ENCODE measurements at places on chromosomes 13 and 19.
A peak's percentile ranks its signal among the peaks of the same experiment; 100 is the strongest.

DNA sequence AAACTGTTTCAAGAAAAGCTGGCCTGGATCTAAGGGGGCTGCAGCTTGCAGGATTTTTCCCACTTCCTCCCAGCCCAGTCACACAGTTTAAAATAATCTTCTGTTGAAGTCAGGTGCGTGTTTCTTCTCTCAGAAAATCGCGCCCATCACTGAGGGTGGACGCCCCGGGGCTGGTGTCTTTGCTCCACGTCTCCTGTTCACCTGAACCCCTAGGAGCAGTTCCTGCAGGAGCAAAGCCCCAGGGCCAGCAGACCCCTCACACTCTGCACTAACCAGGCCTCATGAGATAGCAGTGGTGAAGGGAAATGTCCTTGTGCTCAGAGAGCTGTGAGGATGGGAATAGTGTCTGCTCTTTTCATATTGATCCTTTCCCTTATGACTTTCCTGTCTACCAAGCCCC lies 920 bp upstream of the SIGLEC7 start:
- no peak for DNase-seq

DNA sequence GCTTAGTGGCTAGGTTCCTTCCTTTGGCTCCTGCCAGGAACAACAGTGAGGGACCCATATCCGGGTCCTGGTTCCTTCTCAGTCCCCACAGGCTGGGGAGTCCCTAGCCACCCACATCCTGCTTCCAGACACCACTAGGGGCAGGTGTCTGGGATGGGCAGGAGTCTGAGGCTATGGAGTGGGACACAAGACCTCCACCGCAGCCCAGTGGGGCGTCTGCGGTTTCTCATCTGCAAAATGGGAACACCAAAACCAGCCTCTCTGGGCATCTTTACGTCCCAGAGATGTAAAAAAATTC lies 879 bp upstream of the FCGBP start:
- no peak for DNase-seq

GRCh38 chr19:58279042-58279924 lies 528 bp downstream of the ZNF8 start:
- DNase-seq = peak; percentile 35

- DNase-seq = no peak
Observed at GRCh38 chr13:63438951-63439350, 2023.3 kb upstream of the PCDH20 start.

GRCh38 chr19:28700176-28700575 lies 512.8 kb downstream of the UQCRFS1 start:
- no peak for DNase-seq

DNA sequence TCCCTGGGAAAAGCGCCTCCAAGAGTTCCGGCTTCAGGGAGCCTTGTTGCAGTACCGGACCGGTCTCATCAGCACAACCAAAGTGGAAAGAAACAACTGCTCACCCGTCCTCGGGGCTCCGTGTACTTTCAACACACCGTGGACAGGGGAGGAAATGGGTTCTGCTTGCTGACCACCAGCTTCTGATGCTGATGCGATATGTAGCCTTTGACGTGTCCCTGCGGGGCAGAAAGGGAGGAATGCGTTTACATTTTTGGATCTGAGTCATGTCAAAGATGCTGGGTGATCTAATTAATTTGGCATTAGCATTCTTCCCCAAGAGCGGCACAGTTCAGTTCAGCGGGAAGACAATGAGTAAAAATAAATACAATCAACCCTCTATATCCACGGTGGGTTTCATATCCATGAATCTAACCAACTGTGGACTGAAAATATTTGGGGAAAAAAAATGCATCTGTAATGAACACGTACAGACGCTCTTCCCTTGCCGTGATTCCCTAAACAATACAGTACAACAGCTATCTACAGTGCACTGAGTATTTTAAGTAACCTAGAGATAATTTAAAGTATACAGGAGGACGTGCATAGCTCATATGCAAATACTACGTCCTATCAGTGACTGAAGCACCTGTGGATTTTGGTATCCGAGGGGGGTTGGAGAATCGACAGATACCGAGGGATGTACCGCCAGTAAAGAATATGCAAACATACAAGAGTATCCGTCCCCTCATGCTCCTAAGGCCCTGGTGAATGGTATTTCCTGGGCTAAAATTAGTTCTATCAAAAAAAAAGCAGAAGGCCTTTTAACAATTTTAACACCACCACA lies 19.8 kb downstream of the PROZ start:
- peak; percentile 97 for DNase-seq

DNA sequence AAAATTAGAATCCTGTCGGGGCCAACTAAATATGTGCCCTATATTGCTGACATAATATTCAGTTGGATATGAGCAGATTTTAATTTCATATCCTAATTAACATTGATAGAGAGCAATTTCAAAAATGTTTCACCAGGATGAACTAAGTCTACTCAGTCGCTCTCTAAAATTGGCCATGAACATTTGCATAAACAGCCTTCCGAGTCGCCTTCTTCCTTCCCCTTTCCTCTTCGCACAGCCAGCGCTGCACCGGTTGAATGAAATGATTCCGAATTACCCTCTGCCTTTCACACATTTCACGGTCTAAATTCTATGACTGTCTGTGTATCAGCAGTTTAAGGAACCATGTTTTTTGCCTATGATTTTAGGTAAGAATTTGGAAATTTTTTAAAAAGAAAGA lies 413.7 kb downstream of the LIG4 start:
- DNase-seq = no peak

- peak; percentile 86 for DNase-seq
Observed at GRCh38 chr13:31773538-31773937, 34.2 kb downstream of the RXFP2 start.

DNA sequence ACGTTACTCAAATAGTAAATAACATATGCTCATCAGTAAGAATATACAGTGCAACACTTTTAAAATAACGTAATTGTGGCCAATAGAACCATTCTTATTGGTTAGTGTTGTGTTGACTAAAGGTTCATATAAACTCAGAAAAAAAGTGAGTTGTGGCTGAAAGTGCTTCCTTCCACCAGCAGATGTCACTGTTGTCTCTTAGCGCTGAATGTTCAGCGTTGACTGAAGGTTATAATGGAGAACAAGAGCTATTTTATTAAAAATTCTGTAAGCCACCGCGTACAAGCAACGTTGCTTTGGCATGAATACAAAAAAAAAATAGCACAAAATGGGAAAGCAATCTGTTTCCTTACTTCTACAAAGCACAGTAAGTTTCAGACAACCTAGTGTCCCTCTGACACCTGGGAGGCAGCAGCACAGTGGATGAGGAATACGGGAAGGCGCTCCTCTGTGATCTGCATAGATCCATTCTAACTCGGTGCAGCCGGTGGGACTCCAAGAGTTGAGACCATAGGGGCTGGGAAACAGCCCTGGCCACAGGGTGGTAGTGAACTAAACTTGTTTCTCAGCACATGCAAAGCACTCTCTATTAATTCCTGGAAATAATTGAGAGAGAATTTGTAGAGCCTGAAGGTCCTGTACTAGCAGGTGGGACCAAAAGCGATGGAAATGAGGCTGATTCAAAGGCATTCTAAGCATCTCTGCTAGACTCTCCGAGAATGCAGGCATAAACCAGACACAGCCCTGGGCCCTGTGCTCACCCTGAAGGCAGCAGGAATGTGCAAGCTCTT lies 23.9 kb upstream of the OXGR1 start:
- DNase-seq = peak; percentile 50

DNA sequence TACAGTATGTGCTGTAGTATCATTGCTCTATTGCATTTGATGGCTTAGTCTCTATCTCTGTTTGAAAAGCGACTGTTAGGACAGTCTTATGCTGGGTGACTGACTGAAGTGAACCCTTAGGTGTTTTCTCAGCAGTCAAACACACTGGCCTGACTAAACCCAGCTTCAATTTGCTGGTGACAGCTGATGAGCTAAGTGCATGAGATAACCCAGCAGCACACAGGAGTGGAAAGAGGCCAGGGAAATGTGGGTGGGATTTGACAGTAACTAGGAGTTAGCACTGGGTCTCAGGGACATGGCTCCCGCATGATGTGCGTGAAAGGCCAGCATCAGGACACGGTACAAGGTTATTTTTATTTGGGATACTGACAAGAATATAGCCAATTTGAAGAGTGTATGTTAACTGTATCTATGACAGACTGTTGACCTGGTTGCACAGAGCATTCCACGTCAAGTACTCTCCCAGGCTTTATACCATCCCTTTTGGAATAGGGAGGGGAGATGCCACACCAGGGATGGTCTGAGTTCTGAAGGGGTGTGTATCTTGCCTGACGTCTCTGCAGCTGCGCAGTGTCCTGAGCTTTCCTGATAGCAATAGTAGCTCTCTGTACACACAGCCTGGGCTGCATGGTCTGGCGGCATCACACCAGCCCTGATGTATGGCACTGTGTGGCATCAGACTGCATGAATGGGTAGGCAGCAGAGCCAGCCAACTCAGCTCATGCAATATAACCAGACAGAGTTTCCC lies 144.8 kb downstream of the FLT1 start:
- DNase-seq = no peak

GRCh38 chr19:4208385-4209094 lies 20.8 kb upstream of the EBI3 start:
- peak; percentile 50 for DNase-seq

GRCh38 chr13:36879218-36879938 lies 40.7 kb downstream of the SMAD9 start:
- DNase-seq = no peak

GRCh38 chr19:5891938-5892771 lies 11.4 kb downstream of the NDUFA11 start:
- no peak for DNase-seq

GRCh38 chr19:18254546-18255503 lies 19.4 kb downstream of the IQCN start:
- no peak for DNase-seq

DNA sequence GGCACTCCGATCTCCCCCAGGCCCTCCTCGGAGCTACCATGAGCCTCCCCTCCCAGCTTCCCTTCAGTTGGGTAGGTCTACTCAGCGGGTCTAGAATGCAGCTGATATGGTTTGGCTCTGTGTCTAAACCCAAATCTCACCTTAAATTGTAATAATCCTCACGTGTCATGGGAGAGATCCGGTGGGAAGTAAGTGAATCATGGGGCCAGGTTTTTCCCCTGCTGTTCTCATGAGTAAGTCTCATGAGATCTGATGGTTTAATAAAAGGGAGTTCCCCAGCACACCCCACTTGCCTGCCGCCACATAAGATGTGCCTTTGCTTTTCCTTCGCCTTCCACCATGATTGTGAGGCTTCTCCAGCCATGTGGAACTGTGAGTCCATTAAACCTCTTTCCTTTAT lies 14.5 kb upstream of the DOCK9 start:
- DNase-seq = no peak

GRCh38 chr13:103276775-103277498 lies 210.7 kb upstream of the SLC10A2 start:
- no peak for DNase-seq

GRCh38 chr13:78239714-78240113 lies 321.1 kb upstream of the EDNRB start:
- peak; percentile 28 for DNase-seq

GRCh38 chr19:41350735-41351338 lies 2.9 kb downstream of the TGFB1 start:
- DNase-seq = no peak

DNA sequence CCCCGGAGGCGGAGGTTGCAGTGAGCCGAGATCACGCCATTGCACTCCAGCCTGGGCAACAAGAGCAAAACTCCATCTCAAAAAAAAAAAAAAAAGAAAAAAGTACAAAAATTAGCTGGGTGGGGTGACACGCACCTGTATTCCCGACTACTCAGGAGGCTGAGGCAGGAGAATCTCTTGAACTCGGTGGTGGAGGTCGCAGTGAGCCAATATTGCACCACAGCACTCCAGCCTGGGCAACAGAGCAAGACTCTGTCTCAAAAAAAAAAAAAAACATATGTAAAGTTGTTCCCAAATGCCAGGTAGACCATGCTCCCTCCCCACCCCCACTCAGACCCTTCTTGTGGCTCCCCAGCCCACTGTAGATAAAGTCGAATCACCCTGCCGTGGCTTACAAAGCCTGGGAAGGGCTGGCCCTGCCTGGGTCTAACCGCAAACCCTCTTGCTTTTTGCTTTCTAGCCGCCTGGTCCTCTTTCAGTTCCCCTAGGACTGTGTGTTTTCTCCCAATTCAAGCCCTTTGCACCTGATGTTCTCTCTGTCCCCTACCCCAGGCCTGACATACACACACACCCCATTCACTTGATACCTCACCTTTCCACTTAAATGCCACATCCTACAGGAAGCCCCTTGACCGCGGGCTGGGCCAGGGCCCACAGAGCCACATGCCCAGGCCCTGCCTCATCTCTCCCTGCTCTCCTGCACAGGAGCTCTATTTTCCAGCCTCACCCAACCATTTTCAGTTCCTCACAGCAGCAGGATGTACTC lies 34.4 kb downstream of the MAP4K1 start:
- DNase-seq = no peak

- no peak for DNase-seq
Observed at GRCh38 chr13:62387647-62388046, 972.0 kb upstream of the PCDH20 start.

GRCh38 chr19:44684892-44685863 lies 13.8 kb upstream of the CEACAM16 start:
- DNase-seq = peak; percentile 95

GRCh38 chr13:109157275-109157674 lies 527.9 kb downstream of the MYO16 start:
- DNase-seq = no peak

DNA sequence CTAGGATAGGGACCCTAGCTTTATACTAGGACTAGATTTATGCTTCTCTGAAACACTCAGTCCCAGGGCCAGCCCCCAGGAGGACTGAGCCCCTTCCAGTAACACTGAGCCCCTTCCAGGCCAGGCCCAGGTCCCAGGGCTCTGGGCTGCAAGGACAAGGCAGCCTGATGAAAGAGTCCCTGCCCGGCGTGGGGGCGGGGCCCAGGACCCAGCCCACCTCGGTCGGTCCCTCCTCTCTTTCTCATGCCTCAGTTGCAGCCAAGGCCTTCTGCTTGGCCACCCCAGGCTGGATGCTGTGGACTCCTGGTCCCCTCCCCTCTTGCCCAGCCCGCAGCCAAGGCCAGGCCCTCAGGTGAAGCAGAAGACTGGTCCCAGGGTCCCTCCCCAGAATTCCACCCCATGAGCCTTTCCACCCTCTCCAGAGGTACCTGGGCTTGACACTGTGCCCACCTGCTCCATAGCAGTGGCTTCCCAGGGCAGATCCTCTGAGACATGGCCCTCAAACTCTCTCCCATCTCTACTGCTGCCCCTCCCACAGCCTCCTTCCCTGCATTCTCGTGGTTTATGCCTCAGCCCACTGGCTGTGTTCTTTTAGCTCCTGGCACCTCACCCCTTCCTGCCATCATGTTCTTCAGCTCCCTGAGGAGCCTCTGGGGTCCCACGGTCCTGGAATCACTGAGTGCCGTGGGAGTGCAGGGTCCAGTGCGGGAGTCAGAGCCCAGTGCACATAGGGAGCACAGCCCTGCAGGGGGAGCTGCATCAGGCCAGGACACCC lies 53.6 kb upstream of the C1QTNF9B start:
- DNase-seq = no peak

Data from HCEC 1CT (cell line).